ENCODE measurements at places on chromosomes 16 and 17.

DNA sequence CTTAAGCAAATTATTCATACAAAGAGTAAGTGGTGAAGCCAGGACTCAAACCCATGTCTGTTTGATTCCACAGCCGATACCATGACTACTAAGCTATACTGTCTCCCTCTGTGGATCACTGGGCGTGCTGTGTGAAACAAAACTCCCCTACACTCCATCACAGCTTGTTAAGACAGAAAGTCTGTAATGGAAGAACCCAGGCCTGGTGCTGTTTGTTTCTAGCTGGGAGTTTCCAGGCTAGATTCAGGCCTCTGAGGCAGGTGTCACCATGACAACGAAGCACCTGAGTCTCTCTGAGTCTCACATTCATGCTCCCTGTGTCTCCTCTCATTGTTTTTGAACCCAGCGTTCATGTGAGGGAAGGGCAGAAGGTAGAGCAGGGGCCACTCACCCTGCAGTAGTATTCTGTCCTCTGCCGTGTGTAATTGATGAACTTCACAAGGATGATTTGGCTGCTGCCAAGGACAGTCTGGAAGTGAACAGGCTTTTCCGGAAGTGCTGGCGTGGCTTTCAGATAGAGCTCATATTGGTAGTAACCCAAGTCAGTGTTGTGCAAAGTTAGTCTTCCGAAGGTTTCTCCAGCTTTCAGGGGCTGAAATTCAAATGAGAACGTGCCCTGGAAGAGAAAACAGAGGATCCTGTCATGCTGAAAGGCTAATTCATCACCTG is 8.6 kb upstream of the VAC14 start:
- DNase-seq: no peak

GRCh38 chr17:4327606-4328005 is 38.9 kb downstream of the UBE2G1 start:
- no peak for DNase-seq

GRCh38 chr16:81779536-81780320 is 637 bp downstream of the PLCG2 start:
- DNase-seq: peak; percentile 19

DNA sequence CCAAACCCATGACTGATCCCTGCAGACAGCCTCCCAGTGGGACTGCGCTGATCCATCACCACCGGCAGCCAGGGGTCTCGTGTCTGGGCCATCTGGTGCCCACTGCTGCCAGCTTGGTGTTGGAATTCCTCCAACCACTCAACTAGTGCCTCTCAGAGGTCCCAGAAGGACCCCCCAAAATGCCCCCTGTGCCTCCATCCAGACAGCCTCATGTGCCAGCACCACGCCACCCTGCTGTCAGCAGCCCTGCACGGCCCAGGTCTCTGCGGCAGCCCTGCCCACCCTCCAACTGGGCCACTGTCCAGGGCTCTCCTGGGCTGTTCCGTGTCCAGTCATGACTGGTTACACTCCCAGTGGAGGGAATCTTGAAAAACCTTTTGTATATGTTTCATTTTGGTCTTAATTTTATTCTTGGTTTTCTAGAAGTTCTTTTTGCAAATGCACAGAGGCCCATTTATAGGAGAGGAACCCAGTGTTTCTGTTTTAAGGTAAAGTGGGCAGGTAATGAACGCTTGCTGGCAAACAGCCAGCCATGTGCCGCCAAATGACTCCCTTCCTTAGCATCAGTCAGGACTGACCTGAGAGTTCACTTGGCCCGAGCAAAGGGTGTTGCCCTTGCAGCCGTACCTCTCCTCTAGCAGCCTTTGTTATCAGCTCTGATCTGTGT is 34.6 kb downstream of the GRIN2C start:
- DNase-seq: no peak

DNA sequence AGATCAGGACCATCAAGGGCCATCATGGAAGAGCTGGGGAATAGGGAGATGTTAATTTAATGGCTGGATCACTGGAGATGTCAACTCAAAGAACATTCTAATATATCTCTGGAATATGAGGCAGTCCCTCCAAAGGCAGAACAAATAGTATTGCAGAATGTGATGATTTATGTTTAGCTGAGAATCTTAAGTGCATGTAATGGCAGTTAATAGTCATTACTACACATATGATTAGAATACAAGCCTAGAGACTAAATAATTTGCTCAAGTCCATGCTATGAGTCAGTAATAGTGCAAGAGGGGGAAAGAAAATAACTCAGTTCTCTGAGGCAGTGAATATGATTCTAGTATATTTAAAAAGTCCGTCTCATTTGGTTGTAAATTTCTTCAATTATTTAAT is 32.3 kb downstream of the SNTB2 start:
- DNase-seq: no peak

DNA sequence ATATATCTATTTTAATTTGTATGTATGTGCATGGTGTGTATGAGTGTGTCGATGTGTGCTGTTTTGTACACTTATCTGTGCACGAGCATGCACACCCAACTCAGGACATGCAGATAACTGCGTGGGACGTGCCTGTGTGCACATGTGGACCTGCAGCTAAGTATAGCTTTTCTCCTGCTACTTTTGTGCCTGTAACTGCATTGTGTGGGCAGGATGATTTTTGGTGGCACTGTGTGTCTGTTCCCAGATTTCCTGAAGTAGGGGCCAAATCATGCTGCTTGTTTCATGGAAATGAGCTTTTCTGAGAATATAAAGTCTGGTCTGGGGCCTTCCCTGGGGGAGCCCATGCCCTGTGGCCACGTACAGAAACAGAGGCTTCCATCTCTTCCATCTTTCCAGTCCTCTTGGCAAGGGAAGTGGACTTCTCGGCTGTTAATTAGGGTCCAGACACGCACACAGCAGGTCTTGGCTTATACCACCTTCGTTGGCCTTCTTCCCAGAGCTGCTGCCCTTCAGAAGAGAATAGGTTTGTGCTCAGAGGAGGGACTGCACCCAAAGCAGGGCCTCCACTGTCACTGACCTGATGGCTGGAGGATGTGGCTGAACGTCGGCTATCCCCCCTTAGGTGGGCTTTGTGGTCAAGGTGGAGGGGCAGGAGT is 30.2 kb downstream of the SPNS3 start:
- DNase-seq: no peak

DNA sequence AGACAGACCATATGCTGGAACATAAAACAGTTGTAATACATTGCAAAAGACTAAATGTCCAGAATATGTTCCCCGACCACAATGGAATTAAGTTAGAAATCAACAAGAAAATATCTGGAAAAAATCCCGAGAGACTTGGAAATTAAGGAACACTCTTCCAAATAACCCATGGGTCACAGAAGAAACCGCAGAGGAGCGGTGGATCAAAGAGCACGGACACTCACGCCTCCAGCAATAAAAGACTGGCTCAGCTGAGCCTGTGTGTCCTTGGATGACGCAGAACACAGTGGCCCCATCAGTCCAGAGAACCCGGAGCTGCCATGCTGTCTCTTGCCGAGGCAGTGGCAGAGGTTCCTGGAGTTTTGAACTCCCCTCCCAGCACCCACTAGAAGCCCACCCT is 30.9 kb upstream of the FOXF1 start:
- no peak for DNase-seq

DNA sequence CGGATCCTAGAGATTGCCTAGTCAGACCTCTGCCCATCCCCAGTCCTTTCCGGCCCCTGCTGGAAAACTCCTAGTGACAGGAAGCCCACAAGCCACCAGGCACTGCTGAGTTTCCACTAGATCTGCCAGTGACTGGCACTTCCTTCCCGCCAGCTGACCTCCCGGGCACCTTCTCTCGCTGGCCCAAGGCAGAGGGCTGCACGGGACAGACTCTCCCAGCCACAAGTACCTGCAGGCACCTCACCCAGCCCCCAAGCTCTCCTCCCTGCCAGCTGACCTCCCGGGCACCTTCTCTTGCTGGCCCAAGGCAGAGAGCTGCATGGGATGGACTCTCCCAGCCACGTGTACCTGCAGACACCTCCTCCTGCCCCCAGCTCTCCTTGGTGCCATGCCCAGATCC is 66.3 kb upstream of the DOC2B start:
- DNase-seq: no peak

DNA sequence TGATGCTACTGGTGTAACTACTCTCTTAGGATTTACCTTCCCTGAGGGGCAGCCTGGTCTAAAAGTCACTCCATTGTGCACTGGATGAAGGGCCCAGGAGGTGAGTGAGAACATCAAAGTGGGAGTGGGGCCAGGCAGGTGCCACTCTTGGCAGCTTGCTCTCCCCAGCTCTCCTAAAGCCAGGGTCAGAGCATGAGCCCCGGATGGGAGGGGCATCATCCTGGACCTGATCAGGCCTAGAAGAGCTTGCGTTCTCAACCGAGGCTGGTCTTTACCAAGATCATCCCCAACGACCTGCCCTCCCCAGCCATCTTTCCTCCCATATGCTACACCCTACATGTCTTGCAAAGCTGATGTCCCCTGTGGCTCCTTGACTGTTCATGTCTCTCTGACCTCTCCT is 87.1 kb downstream of the AIPL1 start:
- no peak for DNase-seq

GRCh38 chr17:6901086-6901485 is 69.6 kb upstream of the TEKT1 start:
- DNase-seq: no peak

GRCh38 chr16:85327731-85328675 is 215.7 kb upstream of the CIBAR2 start:
- peak; percentile 89 for DNase-seq

- no peak for DNase-seq
These were observed 23.2 kb downstream of the CPPED1 start for GRCh38 chr16:12780467-12780866.

- DNase-seq: no peak
These were observed 7.6 kb downstream of the ADCY7 start for GRCh38 chr16:50273888-50274325.

- DNase-seq: no peak
These were observed 428 bp upstream of the SALL1 start for GRCh38 chr16:51151435-51151960.

DNA sequence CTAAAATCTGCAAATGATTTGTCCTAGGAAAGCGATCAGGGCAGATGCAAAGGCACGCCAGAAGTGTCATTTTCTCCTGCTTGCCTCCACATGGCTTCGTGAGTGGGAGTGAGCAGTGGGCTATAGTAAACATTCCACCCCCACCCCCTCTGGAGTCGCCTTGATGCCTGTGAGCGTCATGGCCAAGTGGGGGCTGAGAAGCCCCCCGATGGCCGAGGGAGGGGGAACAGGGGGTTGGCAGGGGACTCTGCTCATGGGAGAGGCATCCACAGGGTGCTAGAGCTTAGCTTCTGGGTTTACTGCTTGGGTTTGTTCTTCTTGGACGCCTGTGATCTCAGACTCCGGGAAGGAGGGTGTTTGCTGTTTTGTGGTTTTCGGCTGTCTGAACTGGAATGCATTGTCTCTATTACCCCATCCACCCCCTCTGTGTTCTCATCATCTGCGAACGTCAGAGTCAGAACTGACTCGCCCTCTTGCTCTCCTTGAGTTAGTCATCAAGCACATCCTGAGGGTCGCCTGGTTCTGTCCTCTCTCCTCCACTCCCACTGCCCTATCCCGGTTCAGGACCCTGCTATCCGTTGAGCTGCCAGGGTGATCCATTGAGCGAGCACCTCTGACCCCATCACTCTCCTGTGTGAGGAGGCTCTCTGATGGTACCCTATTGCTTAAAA is 15.4 kb downstream of the TNS4 start:
- DNase-seq: peak; percentile 55

- DNase-seq: no peak
These were observed 1.2 kb downstream of the CBX2 start for GRCh38 chr17:79779084-79779529.

DNA sequence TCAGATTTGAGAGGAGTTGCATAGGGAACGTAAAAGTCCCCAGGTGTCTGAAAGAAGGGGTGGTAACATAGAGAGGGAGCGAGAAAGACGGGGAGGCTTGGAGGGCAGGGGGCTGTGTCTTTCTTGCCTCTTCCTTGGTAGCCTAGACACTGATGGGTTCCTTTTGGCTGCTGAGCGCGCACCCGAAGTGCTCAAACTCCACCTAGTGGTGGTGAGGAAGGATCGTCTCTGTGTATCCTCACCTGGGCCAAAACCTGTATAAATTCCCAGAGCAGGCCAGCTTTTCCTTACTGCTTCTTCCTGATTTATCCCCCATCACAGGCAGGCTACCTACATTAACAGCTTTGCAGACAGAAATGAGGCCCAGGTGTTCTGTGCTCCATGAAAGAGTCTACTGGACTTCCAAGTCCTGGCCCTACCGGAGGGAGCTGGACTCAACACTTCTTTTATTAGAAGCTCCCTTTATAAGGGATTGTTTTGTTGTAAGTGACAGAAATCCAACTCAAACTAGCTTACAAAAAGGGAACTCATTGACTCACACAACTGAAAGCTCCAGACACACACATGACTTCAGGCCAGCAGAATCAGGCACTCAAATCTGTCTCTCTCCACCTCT is 5.5 kb upstream of the SLC25A35 start:
- DNase-seq: peak; percentile 51

- DNase-seq: peak; percentile 39
These were observed 480 bp downstream of the TXNL4B start for GRCh38 chr16:72092832-72093447.

DNA sequence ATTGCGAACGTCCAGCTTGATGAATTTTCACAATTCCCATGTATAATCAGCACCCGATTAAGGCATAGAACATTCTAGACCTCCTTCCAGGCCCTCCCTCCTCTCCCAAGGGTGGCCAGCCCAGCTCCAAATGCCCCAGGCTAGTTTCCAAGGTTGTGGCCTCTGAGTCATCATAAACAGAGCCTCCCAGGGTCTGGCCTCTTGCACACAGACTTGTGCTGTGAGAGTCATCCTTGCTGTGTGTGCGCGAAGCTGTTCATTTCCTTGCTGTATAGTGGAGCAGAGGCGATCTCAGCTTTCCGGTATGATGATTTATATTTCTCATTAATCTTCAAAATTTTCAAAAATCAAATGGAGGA is 20.5 kb upstream of the JPH3 start:
- DNase-seq: peak; percentile 64

GRCh38 chr16:23930791-23931190 is 95.0 kb downstream of the PRKCB start:
- no peak for DNase-seq

- no peak for DNase-seq
These were observed 44.4 kb downstream of the RND2 start for GRCh38 chr17:43069368-43069898.

- no peak for DNase-seq
These were observed 8.2 kb upstream of the KCNH6 start for GRCh38 chr17:63514974-63515373.

DNA sequence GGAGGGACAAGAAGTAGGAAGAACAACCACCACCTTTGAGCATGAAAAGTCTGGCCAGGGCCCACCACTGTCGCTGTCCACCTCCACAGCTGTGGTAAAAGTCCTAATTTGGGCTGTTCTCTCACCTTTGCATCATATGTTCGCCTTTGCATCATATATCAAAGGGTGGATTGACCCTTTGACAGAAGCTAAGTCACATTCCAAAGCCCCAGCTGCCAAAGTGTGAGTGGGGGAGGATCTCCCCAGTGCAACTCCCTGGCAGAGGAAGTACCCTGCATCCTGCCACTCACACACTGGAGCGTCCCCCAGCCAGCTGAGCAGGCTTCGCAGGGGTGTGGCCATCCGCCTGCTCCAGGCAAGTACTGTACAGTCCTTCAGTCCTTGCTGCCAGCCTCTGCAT is 12.7 kb upstream of the SPECC1 start:
- DNase-seq: peak; percentile 45
